ENCODE measurements at places on chromosomes 7 and 10.

GRCh38 chr7:128869138-128869943 is 6.7 kb downstream of the ATP6V1F start:
- DNase-seq = no peak

GRCh38 chr7:90155206-90155605 is 937 bp downstream of the STEAP1 start:
- no peak for DNase-seq

DNA sequence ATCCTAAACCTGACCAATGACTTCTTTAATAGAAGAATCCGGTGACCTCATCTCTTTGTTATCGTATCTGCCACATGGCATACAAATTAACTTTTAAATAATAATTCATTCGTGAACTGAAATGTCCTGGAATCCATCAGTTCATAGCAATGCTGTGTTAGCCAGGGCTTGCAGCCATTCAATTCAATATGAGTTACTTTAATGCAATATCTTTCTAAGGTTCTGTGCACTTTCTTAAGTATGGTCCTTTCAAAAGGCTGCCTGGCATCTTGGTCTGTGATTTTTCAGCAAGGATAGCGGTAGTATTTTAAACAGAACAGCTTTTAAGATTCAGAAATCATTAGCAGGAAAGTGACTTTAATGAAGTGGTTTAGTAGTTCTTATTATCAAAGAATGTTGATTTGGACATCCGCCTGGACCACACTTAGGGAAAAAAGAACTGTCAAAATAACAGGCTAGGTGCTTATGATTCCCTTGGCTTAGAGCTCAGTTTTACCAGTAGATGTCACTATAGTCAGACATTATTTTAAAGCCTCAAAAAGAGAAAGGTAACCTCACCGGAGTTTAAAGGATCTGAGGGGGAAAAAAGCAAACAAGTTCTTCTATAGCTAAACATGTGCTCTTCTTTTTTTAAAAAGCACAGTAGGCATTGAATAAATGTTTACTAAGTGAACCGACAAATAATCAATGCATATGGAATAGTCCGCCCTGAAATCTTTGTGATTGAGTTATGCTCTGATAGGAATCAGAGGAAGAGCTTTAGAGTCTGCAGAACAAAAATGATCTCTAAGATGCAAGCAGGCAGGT is 22.7 kb downstream of the SLC35G1 start:
- DNase-seq = no peak

- no peak for DNase-seq
Observed at GRCh38 chr10:62270020-62270419, 1.4 kb upstream of the RTKN2 start.

- DNase-seq = no peak
Observed at GRCh38 chr10:34112171-34112782, 702.8 kb downstream of the PARD3 start.

- no peak for DNase-seq
Observed at GRCh38 chr10:132048294-132048667, 17.5 kb upstream of the JAKMIP3 start.

DNA sequence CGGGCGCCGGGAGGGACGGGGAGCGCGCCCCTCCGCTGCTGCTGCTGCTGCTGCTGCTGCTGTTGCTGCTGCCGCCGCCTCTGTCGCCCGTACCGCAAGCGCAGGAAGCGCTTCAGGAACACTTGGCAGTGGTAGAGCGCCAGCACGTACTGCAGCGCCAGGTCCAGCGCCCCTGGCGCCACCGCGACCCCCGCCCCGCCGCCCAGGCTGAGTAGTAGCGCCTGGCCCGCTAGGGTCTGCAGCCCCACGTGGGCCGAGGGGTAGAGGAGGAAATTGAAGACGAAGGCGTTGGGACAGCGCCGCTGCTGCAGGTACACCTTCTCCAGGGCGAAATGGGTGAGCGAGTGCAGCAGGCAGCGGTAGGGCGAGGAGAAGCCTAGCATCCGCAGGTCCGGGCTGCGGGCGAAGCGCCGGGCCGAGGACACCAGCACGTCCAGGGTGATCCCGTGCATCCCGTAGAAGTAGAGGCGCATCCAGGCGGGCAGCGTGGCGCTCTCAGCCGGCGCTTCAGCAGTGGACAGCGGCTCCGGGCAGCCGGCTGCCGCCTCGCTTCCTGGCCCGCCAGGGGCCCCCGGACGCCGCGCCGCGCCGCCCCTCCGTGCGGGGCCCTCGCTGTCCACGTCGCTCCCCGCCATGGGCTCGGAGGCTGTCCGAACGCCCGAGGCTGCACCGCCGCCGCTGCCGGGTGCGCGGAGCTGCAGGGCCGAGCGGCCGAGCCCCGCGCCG is at the start of gene TMEM229A:
Gene TMEM229A, minus strand, starts transcription at position 699 of the 726 bp plus-strand sequence. Its CDS starts 64 bp downstream, at position 635.
- no peak for DNase-seq

DNA sequence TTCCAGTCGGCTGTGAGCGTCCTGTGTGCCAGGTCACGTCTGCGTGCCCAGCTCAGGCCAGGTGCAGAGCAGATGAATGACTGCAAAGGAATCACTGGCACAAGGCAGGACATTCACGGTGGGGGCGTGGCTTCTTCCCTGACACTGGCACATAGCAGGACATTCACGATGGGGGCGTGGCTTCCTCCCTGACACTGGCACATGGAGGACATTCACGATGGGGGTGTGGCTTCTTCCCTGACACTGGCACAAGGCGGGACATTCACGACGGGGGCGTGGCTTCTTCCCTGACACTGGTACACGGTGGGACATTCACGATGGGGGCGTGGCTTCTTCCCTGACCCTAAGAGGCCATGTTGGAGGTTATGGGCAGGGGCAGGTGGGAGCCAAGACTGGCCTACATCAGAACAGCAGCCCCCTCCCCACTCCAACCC is 64.3 kb downstream of the MYL10 start:
- no peak for DNase-seq

DNA sequence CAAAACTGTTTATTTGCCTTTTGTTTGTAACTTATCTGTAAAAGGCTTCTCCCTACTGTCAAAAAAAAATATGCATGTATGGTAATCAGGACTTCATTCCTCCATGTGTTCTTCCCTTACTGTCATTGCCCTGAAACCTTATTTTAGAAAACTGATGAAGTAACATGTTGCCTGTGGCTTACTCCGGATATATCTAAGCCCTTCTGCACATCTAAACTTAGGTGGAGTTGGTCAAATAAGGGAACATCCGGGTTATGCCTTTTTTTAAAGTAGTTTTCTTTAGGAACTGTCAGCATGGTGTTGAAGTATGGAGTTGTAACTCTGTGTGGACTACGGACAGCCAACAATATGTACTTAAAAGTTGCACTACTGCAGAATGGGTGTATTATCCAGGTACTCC is 6.2 kb downstream of the SAR1A start:
- DNase-seq = no peak

DNA sequence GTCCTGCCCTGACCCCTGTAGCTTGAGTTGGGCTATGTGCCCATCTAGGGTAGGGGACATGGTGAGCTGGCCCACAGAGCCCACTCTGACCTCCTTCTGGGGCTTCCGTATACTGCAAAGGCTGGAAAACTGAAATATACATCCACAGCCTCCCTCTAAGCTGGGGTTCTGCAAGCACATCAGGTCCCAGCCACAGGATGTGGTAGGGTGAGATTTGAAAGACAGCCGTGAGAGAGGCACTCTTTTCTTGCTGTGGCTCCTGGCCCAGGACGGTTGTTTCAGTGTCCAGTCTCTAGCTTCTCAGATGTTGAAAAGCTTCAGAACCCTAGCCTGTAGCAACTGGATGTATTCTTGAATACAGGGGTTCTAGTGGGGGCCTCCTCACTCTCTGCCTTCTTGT is 60.1 kb upstream of the ADRB1 start:
- DNase-seq = no peak

DNA sequence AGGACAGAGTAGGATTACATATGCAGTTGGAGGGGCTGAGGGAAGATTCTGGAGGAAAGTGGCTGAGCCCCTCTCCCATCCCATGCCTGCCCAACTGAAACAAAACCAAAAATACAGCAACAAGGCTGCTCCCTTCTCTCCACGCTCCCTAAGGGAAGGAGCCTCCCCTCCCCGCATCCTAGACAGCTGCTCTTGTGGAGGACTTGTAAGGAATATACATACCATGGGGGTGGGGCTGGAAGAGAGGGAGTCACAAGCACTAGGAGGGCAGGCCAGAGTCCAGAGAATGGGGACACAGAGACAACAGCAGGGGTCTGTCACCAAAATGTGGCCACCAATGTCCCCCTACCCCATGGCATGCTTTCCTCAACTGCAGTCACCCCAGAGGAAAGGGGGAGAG is 13.2 kb downstream of the LDB1 start:
- no peak for DNase-seq

- no peak for DNase-seq
Observed at GRCh38 chr7:83613232-83613631, 35.7 kb downstream of the SEMA3E start.

DNA sequence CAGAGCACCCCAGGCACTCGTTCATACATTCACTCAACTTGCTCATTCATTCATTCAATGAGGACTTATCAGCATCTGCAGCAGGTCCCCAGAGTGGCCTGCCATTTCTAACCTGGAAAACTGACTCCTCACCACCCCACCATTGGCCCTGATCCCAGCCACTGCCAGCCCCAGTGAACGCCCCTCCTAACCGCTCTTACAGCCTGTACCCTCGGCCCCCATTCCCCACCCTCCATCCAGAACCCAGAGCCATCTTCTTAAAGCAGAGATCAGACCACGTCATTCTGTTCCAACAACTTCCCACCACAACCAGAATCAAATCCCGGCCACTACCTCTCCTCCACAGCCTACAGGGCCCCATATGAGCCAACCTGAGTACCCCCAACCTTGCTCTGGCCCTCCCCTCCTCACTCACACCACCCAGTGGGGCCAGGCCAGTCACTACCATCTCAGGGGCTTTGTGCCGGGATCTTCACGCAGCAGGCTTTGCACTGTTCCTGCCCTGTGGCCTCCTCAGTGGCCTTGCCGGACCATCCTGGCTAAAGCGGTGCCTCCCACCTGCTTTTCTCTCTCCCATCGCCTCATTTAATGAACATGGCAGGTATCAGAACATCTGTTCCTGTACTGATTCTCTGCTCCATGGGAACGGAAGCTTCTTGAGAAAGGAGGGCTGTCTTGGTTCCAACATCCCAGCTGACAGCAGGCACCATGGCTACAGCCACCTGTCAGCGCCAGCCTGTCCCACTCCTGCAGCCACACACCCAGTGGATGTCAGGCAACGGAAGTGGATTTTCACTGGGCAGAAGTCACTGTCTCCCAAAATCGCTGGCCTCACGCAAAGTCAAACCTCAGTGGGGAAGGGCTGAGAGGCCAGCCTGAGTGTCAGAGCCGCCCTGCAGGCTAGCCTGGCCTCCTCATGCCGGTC is 45.4 kb downstream of the FAM53B start:
- no peak for DNase-seq

DNA sequence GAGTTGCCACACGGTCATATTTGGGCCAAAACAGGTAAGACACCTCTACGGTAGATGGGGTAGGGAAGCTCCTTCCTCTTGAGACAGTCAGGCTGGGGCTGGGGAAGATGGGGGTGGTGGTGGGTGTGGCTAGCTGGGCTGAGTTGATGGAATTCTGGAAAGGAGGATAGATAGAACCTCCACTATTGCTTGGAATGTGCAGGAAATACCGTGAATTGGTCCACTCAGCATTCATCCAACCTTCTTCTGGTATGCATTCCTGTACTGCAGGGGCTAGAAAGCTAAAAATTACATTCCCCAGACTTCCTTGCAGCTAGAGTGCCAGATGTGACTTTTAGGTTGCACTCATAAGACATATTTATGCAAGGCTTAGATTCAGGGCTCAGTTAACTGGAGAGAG is 24.8 kb downstream of the TLX1 start:
- no peak for DNase-seq

DNA sequence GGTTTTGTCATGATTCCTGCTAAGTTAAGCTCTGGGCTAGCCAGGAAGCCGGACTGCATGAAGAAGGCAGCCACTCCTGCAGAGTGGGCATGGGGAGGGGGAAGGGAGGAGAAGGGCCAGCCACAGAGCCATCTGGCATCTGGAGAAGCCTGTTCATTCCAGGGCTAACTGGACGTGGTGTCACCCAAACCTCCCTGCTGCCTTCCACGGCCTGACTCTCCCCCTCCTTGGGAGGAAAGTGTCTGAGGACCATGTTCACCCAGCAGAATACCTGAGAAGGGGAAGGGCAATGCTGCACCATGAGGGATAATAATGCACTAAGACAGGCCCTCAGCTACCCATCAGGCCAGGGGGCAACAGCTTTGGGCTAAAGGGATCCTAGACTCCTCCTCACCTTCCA is 15.4 kb downstream of the AQP1 start:
- no peak for DNase-seq

GRCh38 chr7:129480674-129481363 is 21.5 kb upstream of the SMKR1 start:
- no peak for DNase-seq

GRCh38 chr7:39703144-39703543 is 79.8 kb downstream of the RALA start:
- DNase-seq = no peak

DNA sequence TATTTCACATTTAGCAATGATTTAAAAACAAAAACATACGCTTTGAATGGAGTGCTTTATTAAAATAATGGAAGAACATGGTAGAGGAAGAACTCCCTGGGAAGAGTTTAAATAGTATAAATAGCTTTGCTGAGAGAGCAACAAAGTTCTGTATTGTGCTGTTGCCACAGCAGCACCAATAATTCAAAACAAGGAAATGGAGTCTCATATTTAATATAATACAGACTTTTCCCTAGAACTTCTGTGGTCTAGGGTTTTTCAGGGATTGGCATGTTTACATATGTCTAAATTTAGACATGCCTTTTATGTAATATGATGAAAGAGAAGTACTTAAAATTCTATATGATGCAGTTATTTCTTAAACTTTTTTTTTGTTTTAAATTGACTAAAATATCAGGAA is 217.2 kb upstream of the HDAC9 start:
- DNase-seq = no peak

DNA sequence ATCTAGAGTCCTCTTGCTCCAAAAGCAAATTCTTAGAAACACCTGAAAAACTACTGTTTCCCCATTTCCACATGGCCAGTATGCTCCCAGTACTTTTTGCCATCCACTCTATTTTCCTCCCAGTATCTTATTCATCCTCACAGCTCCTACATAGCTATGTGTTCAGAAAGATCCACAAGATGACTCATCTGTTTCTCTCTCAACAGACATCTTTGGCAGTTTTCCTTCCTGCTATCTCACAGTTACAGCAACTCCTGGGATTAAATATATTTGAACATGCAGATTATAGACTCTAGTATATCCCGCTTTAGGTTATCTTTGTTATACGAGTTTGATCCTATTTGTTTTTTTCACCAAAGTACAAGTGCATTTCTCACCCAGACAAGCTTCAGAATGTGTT is 675.6 kb upstream of the POT1 start:
- DNase-seq = no peak

- DNase-seq = no peak
Observed at GRCh38 chr10:52778511-52779392, 6.2 kb upstream of the MBL2 start.

GRCh38 chr7:106260136-106260561 is 24.6 kb downstream of the NAMPT start:
- DNase-seq = no peak

DNA sequence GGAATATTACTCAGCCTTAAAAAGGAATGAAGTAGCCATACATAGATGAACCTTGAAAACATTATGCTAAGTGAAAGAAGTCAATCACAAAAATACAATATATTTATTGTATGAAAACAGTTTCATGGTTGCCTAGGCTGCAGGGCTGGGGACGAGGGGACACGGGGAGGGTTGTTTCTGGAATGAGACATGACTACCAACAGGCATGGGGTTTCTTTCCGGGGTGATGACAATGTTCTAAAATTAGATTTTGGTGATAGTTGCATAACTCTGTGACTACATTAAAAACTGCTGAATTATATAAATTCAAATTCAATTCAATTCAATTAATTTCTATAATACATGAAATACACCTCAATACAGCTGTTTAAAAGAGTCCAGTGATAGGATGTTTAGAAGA is 88.0 kb downstream of the ARHGAP22 start:
- no peak for DNase-seq

GRCh38 chr10:87794285-87794684 is 23.7 kb downstream of the ATAD1 start:
- DNase-seq = no peak
